H1 (cell line): ENCODE measurements at places on chromosomes 11 and 22. TPM values are rescaled to one million over a fixed set of nuclear protein-coding genes. Genes with fewer than 3 reads are reported as not detected.

DNA sequence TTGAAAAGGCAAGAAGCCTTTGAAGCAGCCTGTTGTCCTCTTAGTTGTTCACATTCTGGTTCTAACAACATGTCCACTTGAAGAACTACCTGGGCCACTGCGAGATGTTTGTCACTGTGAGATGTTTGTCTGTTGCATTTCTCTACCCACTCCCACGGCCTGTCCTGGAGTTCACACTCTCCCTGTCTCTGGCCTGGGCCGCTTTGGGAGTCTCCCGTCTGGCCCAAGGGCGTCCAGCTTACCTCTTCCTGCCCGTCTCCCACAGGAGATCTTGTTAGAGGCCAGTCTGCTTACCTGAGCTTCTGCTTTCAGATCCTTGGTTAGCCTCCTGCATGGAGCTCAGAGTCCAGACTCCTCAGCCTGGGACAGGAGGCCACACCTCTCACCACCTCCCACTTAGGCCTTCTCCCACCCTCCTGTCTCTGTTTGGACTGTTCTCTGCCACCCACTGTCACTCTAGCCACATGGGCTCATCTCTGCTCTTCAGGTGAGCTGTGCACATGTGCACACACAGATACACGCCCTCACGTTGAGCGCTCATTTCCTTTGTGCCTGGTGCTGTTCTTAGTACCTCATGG is 66.0 kb downstream of the TBC1D22A start:
- no peak overlapping the region for H3K4me3 ChIP-seq
- H3K27me3 ChIP-seq = no peaks in the 10 kb centered on the region; the same call in 1 of the 2 replicates
- H3K4me1 ChIP-seq = peaks cover 8% of the 10 kb centered on the region
- no peaks in the 10 kb centered on the region for H3K36me3 ChIP-seq
- DNase-seq = peak; percentile 30
- H3K27ac ChIP-seq = no peak overlapping the region

DNA sequence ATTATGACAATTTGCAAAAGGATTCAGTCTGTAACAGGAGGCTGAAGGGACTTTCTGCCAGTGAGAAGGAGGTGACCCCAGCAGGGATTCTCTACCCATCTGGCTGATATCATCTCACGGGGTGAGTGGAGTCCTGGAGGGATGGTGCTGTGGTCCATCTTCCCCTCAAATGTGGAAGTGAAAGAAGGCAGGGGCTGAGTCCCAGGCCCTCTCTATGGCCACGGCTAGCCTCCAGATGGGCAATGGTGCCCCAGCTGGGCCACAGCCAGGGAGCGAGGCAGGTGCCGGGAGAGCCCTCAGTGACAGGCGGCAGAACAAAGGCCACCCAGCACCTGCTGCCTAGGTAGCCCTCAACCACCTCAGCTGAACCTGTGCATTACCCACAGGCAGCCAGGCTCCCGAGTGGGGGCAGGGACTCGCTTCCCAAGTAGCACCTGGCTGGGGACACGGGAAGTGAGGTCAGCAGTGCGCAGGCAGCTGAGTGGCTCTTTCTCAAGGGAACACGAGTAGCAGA is 6.7 kb downstream of the NECTIN1 start:
- peaks cover 54% of the 10 kb centered on the region for H3K4me1 ChIP-seq
- H3K4me3 ChIP-seq = no peak overlapping the region
- no peaks in the 10 kb centered on the region for H3K27me3 ChIP-seq
- H3K27ac ChIP-seq = no peak overlapping the region
- no peak for DNase-seq

GRCh38 chr11:128039140-128040021 is 548.0 kb downstream of the ETS1 start:
- no peaks in the 10 kb centered on the region for H3K27me3 ChIP-seq
- no peak for DNase-seq
- H3K27ac ChIP-seq = no peak overlapping the region

- peak overlapping the region; percentile 29 for H3K4me3 ChIP-seq
- no peaks in the 10 kb centered on the region for H3K36me3 ChIP-seq
- H3K27ac ChIP-seq = no peak overlapping the region
- H3K4me1 ChIP-seq = peaks cover 13% of the 10 kb centered on the region
These were observed 53.1 kb downstream of the SLC22A12 start for GRCh38 chr11:64643920-64644646.

DNA sequence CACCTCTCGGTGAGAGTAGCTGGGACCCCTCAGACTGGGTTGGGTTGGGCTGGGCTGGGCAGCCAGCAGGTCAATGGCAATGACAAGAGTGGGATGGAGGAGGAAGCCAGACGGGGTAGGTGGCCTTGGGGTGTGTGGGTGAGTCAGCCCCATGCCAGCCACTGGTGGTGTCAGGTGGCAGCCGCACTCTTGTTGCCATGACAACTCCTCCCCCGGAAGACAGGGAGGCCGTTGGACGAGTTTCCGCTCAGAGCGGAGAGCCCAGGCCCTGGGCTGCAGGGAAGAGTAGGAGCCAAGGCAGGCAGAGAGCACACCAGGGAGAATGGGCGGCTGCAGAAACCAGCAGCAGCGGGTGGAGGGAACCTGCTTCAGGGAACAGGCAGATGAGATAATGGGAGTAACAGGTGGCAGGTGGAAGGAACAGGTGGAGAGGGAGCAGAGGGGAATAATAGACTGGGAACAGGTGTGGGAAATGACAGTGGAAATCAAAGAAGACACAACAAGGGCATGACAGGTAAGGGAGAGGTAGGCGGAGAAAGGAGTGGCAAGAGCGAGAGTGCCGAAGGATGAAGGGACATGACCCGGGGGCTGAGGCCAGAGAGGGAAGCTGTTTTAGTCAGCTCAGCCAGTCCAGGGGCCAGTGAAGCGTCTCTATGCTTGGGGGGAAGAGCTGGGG is 8.7 kb downstream of the SPTBN2 start:
- peaks cover 35% of the 10 kb centered on the region for H3K4me1 ChIP-seq
- H3K27me3 ChIP-seq = no peaks in the 10 kb centered on the region
- peak; percentile 81 for DNase-seq
- peaks cover 4% of the 10 kb centered on the region for H3K36me3 ChIP-seq

GRCh38 chr22:46367707-46368191 is 32.2 kb downstream of the TRMU start:
- DNase-seq = peak; percentile 61
- H3K27ac ChIP-seq = no peak overlapping the region
- H3K36me3 ChIP-seq = no peaks in the 10 kb centered on the region
- no peaks in the 10 kb centered on the region for H3K27me3 ChIP-seq
- H3K4me3 ChIP-seq = no peak overlapping the region

- H3K36me3 ChIP-seq = no peaks in the 10 kb centered on the region
- no peak overlapping the region for H3K4me3 ChIP-seq
- DNase-seq = no peak
These were observed 25.9 kb downstream of the GRAP2 start for GRCh38 chr22:39926753-39927152.

DNA sequence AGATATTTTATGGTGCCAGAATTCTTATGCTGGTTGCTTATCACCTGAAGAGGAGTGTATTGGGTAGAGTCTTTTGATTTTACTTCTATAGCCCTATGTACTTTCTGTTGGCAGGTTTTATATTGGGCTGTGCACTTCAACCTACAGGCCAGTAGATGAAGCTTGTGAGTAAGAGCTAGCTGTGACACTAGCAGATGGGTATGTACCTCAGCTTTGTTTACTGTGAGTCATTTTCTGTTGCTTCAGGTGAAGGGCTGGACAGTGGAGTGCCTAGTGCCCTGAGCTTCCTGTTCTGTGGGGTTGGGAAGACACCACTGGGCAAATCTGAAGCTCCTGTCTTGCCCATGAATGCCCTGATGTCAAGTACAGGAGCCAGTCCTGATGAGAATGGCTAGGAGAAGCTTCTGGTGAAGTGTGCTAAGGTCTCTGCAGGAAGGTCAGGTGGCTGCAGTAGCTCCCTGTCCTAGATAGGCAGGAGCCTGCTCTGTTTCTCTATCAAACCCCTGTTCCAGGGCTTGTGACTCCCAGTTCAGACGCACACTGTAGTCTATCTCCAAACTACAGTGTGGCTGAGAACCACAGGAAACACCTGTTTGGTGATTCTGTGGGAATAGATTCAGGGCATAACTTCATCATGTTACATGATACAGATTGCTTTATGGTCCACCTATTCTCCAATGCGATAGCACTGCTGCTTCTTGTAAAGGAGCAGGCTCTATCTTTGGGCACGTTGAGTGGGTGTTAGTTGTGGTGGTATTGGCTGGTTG is 755.7 kb downstream of the KCNA4 start:
- DNase-seq = no peak
- H3K4me3 ChIP-seq = no peak overlapping the region
- no peaks in the 10 kb centered on the region for H3K36me3 ChIP-seq
- H3K27ac ChIP-seq = no peak overlapping the region
- no peaks in the 10 kb centered on the region for H3K4me1 ChIP-seq
- H3K27me3 ChIP-seq = no peaks in the 10 kb centered on the region

DNA sequence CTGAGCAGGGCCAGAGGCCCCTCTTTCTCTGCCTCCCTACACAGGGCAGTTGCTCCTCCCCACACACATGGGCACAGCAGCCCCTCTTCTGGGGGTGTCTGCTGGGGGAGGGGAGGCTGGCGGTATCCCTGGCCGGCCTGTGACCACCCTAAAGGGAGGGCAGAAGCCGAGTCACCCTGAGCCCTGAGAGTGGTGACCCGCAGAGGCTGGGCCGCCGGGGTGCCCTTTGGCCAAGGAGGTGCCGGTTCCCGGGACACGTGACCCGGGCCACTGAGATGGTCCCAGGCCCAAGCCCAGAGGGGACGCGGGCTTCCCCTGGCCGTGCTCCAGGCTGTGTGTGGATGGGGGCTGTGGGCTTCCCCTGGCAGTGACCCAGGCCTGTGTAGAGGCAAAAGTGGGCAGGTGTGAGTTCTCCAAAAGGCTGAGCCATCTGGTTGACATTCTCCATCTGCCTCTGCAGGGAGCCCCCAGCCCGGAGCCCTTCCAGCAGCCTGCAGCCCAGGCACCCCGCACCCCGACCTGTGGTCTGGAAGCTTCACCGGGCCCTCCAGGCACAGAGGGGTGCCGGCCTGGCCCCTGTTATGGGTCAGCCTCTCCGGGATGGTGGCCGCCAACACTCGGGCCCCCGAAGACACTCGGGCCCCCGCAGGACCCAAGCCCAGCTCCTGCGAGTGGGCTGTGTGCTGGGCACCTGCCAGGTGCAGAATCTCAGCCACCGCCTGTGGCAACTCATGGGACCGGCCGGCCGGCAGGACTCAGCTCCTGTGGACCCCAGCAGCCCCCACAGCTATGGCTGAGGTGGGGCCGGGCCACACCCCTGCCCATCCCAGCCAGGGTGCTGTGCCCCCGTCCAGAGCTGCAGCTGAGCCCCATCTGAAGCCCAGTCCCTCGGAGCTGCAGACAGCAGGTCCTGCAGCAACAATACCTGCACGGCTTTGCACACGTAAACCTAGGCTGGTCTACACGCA is 1.0 kb downstream of the ADM2 start:
- H3K4me1 ChIP-seq = peaks cover 5% of the 10 kb centered on the region
- peaks cover 9% of the 10 kb centered on the region; the same call in 1 of the 2 replicates for H3K27me3 ChIP-seq
- H3K36me3 ChIP-seq = no peaks in the 10 kb centered on the region
- H3K4me3 ChIP-seq = peak overlapping the region; percentile 59

DNA sequence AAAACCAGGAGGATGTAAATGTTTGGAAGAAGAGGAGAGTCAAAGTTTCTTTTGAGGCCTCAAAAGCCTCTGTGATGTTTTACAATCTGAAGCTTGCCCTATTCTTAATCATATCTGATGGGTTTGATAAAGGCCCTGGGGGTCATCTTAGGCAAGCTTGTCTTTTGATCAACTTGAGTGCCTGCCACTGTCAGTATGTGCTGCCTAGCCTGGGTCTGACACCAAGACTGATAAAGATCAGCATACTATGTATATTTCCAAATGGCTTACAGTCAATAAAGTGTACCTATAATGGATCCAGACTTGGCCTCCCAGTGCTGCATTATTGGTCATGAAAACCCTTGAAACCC is 12.7 kb downstream of the EHF start:
- no peaks in the 10 kb centered on the region for H3K27me3 ChIP-seq
- no peak overlapping the region for H3K27ac ChIP-seq
- H3K4me3 ChIP-seq = no peak overlapping the region
- no peaks in the 10 kb centered on the region for H3K36me3 ChIP-seq

The SYT13 gene
- 12.3 and 13.2 TPM in 2 replicates for total RNA-seq

The PRR33 gene
- total RNA-seq = not detected in 2 replicates

The USH1C gene
- 1.3 and 2.4 TPM in 2 replicates for total RNA-seq

The TYR gene
- total RNA-seq = not detected in 2 replicates

The OR5A1 gene
- total RNA-seq = not detected in 2 replicates
